Islet precursor cell (in vitro differentiated cells): ENCODE measurements at places on chromosomes 11 and 22.

DNA sequence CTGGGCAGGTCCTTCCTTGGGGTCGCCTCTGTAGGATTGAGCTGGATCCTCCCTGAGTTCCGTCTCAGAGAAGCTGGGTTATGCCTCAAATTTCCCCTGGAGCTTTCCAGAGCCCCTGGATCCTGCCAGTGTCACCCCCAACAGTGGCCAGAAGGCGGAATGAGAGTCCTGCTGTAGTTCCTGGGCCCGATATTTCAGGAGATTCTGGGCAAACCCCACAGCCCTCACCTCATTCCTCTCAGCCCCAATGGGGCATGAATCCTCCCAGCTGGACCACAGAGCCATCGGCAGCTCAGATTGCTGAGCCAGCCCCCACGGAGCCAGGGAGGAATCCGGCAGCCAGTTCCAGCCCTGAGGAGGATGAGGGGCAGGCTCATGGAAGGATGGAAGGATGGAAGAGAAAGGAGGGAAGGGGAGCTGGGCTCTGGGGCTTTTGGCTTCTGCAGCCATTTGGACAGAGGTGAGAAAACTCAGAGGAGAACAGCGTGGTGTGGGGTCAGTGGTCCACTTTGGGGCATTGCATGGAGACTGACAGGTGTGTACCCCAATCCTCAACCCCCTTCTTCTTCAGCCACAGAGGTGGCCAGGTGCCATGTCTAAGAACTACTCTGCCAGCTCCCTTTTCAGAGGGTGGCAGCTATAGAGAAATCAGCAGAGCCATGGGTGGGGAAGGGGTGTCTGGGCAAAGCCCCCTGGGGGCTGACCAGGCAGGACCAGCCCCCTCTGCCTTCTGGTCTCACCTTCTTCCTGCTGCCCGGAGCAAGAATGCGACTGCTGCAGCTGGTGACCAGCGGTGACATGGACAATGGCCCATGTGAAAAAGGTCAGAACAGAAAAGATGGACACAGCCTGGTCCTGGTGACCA is 867.6 kb downstream of the TBC1D22A start:
- DNase-seq, result no peak

- no peak for DNase-seq
Measured at GRCh38 chr11:47003180-47003877, 66.8 kb downstream of the CSTPP1 start.

- DNase-seq, result no peak
Measured at GRCh38 chr11:123450623-123451022, 20.6 kb downstream of the GRAMD1B start.

- no peak for DNase-seq
Measured at GRCh38 chr22:32829451-32829851, 27.9 kb downstream of the TIMP3 start.

GRCh38 chr11:42171046-42171445 is 711.6 kb upstream of the LRRC4C start:
- DNase-seq, result no peak

- no peak for DNase-seq
Measured at GRCh38 chr11:74546752-74547151, 45.6 kb upstream of the POLD3 start.

DNA sequence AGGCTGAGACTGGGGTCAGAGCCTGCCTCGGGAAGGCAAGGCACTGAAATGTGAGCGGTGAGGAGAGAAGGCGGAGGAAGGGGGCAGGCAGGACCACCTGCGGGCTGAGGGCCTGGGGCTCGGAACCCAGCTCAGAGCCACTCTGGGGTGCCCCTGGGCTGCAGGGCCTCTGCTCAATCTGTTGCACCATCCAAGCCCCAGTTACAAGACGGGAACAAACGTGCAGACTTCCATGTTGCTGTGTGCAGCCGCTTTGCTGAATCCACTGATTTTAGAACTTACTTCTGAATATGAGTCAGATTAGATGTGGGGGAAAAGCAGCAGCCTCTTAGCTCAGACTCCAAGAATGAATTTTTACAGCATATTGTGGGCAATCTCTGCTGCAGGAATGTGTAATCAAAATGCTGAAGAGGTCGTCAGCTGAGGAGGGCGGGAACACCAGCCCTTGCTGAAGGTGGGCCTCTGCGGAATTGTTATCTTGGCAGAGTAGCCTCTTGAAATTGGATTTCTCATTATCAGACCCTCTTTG is 21.6 kb downstream of the PARVG start:
- no peak for DNase-seq

- no peak for DNase-seq
Measured at GRCh38 chr11:35466058-35466457, 46.7 kb upstream of the SLC1A2 start.

DNA sequence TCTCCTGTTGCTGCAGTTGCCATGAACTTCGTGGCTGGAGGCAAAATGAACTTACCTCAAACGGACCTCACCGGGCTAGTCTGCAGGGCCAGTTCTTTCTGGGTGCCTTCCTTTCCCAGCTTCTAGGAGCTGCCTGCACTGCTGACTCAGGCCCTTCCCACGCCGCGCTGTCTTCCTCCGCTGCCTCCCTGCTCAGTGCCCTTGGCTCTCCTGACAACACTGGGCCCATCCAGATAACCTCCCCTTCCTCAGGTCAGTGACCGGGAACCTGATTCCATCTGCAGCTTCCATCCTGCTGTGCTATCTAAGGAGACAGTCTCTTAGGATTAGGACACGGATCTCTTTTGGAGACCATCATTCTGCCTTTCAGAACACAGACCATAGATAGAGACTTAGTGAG is 19.3 kb downstream of the MOB2 start:
- no peak for DNase-seq

DNA sequence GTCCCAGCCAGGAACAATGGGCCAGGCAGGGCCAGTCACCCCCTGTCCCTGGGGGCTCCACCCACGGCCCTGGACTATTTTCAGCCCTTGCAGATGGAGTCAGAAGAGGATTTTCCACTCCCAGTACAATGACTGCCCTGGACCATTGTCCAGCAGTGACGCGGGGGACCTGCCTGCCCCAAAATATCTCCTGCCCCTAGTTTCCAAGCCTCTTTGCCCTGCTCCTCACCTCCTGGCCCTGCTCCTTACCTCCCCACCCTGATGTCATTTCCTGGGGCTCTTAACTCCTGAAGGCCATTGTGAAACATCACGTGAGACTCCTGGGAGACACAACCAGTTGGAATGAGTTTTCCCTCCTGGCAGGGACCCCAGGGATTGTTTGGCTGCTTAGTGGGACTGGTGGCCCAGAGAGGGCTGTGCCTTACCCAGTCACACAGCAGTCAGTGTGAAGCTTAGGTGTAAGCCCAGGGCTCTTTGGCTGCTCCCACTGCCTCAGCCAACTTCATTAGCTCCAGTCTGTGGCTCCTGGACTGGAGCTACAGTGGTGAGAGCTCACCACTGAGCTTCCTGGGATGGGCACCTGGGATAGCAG is 22.2 kb downstream of the P2RY2 start:
- DNase-seq, result peak; percentile 66

DNA sequence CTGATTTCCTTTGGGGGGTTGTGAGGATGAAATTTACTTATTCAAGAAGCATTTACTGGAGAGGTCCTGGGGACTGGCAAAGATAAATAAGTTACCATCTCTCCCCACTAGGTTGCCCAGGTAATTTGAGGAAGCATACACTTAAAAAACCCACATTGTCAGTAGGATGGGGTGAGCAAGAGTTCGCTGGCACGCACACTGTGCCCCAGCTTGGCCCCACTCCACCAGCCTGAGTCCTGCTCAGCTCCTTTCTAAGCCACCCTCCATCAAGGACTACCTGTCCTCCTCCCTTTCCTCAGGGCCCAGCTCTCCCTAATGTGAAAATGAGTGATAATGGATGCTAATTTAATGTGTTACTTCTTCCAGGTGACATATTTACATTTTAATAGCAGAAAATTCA is 216.5 kb upstream of the PLET1 start:
- DNase-seq, result no peak

- DNase-seq, result peak; percentile 76
Measured at GRCh38 chr11:86807360-86807759, 7.0 kb downstream of the PRSS23 start.

GRCh38 chr11:114399490-114400215 is 658 bp downstream of the C11orf71 start:
- DNase-seq, result no peak

- no peak for DNase-seq
Measured at GRCh38 chr11:12631651-12632050, 42.6 kb upstream of the TEAD1 start.

- no peak for DNase-seq
Measured at GRCh38 chr11:116035977-116036376, 531.8 kb upstream of the CADM1 start.

- DNase-seq, result no peak
Measured at GRCh38 chr11:73671701-73672100, 25.3 kb downstream of the PLEKHB1 start.

- no peak for DNase-seq
Measured at GRCh38 chr11:48037709-48038468, 57.5 kb downstream of the PTPRJ start.

GRCh38 chr22:44455963-44456358 is 42.1 kb downstream of the RTL6 start:
- peak; percentile 1 for DNase-seq

DNA sequence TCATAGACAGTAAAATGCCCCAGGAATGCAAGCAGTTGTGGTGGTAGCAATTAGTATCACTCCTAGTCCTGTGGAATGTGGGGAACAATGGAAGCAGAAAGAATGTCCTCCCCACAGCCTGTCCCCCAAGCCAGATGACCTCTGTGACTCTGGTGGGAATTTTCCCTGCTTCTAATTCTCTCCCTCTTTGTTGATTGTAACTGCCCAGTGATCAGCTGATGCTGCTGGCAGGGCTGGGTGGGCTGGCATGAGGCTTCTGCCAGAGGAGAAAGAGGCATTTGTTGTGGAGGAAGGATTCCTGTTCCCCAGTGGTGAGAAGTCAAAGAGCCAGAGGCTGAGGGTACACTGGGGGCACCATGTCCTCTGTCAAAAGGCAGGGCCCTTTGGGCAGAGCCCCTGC is 116.7 kb upstream of the NCAM1 start:
- DNase-seq, result no peak

- DNase-seq, result peak; percentile 60
Measured at GRCh38 chr11:11329062-11329806, 23.8 kb downstream of the CSNK2A3 start.

GRCh38 chr11:17684550-17684949 is 34.8 kb upstream of the MYOD1 start:
- no peak for DNase-seq

DNA sequence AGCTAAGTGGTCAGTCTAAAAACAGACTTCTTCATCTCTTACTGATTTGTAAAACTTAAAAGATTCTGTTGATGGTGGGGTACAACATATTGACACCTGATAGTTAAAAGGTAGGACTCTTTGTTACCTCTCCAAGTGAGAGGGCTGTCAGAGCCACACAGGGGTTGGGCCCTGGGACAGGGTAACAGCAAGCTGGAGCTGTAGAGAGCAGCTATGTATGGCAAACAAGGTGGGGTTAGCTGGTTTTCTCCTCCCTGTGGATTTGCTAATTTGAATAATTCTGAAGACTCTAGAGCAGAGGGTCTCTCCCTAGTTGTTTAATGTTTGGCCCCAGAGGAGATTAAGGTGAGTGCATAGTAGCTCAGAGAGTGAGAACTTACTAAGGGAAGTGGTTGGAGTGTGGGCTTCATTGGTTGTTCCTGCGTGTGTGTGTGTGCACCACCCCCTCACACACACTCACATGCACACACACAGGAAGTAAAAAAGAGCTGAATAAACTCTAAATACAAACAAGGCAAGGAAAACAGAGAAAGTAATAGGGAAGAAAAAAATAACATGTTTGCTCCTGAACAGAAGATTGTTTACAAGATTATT is 9.2 kb upstream of the GAS2 start:
- no peak for DNase-seq

DNA sequence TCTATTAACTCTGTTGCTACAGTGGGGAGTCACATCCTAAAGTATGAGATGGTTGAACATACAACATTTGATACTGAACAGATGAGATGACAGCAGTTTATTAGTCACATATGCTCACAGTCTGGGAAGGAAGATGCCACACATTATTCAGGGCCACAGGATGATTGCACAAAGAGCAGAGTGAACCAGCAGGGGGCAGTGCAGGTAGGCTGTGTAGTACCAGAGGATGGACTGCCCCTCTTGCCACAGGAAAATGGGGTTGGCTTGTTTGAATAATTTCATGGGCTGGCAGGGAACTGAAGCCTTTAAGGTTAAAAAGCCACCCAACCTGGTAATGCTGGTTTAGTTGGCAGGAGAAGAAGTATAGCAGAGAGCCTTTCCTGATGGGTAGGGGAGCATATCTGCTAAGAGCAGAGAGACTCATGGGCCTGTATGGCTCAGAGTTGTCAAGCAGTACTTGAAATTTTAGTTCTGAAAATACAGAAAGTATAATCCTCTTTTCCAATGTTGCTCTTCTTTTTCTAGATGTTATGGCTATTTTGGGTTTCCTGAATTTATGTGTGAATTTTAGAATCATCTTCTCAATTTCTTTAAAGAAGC is 180.4 kb upstream of the B3GAT1 start:
- DNase-seq, result peak; percentile 84

DNA sequence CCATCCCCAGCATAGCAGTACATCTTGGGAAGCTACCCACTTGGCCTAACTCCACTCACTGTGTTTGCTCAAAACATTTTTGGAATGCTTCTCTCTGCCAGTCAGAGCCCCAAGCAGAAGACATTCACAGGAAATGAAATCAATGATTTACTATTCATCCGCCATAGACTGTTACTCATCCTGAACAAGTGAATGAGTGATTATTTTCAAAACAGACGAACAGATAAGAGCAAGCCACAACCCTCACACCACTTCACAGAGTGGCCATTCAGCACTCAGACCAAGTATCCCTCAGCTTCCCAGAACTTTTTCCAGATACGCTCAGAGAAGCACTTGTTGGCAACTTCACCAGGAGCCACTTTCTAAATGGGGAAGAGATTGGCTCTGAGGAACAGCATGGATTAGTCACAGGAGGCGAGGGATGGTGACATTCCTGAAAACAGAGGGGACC is 13.0 kb upstream of the UBASH3B start:
- peak; percentile 91 for DNase-seq

DNA sequence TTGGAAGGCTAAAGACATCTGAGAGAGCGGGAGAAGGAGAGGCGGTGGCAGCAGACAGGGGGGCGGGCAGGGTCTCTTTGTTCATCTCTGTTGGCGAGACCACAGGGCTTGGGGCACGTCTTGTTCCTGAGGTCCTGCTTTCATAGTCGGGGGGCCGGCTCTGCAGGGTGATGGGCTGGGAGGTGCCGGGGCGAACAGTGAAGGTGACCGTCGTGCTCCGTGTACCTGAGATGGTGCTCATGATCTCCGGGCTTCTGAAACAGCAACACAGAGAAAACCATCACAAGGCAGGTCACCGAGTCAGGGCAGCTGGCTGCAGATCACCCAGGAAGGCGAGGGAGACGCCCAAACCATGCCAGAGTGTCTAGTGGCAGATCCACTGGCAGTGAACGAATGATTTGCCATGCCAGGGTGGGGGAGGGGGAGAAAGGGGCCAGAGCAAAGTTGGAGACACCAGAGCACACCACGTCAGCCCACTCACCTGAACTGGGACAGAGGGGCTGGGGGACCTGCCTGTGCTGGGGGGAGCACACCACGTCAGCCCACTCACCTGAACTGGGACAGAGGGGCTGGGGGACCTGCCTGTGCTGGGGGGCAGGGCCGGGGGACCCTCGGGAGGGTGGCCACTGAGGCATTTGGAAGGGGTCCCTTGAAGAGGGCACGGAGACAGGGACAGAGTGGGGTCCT is 75.0 kb downstream of the CTTN start:
- DNase-seq, result no peak
